ENCODE measurements at places on chromosomes 5 and 9. TPM values are rescaled to one million over a fixed set of nuclear protein-coding genes. Genes with fewer than 3 reads are reported as not detected.

The CDK5RAP2 gene
- total RNA-seq, result 26.8 TPM

The CCDC152 gene
- 12.9 TPM for total RNA-seq

The FBXL7 gene
- total RNA-seq, result 3.0 TPM

The HSPA4 gene
- 129 TPM for total RNA-seq

The WNT8A gene
- total RNA-seq, result not detected

The EGFL7 gene
- total RNA-seq, result 13.7 TPM

Measured in occipital lobe (tissue), 3 donors.